ENCODE measurements at places on chromosomes 6 and 20.

DNA sequence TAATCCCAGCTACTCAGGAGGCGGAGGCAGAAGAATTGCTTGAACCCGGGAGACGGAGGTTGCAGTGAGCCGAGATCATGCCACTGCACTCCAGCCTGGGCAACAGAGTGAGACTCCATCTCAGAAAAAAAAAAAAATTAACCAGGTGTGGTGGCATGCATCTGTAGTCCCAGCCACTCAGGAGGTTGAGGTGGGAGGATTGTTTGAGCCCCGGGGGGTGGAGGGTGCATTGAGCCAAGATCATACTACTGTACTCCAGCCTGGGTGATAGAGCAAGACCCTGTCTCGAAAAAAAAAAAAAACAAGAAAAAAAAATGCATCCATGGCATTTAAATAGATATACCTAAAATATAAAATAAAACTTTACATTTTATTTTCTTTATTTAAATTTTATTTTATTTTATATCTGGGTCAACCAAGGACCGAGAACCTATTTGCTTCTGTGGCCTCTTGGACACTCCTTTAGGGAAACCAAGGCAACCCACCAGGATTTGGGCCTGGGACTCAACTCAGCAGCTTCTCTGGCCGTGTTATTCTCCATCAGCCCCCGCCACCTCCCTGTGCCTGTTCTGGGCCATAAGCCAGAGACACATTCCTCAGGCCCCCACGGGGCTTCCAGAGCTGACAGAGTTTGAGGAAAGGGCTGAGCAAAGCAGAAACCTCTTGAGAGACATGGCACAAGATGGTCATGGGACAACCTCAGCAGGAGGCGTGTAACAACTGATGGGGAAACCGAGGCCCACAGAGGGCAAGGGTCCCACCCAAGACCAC is 6.2 kb downstream of the SNTA1 start:
- no peak for DNase-seq

DNA sequence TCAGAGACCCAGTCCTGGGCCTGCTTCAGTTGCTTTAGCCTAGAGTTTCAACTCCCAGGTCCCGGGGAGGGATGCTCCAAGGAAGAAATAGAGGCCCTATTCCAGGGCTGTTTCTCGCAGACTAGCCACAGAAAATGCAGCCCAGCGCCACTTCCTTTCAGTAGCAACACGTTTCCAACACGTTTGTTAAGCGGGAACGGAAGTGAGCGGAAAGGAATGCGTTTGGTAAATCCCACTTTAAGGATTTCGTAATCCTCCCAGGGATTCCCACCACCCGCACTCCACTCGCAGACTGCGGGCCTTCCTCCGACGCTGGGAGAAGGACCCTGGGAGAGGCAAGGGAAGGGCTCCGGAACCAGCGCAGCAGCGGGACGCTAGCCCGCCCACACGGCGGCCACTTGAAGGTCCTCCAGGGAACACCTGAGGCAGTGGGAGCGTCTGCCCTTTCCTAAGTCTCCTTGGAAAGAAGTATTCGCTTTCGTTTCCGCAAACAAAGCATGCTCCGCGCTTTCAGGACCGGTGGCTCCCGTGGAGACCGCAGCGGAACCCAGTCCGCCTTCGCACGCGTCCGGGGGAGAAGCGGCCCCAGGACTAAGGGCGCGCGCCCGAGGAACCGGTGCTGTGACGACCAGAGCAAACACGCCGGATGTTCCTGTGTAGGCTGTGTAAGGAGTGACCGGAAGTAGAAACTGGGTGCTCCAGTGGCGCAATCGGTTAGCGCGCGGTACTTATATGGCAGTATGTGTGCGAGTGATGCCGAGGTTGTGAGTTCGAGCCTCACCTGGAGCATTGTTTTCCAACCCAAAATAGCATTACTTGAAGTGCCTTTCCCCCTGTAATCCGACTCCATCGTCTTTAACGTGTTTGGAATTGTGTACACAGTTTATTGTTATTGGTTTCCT is 227.6 kb upstream of the PRSS16 start:
- DNase-seq = peak; percentile 31

- no peak for DNase-seq
Observed at GRCh38 chr6:109738667-109739066, 47.6 kb downstream of the FIG4 start.

DNA sequence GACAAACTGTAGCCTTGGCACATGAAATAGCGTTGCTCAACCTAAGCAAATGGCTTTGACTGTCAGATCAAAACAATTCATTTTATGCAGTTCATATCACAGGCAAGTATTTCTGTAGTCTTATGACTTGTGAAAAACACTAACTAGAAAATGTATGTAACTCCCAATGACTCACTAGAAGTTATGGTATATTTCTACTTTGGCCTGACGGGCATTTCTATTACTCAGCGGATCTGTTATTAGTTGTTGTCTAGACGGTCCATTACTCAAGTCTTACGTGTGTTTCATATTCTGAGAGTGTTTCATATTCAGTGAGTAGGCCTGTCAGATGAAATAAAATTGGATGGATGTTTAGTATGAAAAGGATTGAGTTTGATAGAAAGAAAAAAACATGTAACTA is 880.9 kb downstream of the PRIM2 start:
- DNase-seq = no peak

DNA sequence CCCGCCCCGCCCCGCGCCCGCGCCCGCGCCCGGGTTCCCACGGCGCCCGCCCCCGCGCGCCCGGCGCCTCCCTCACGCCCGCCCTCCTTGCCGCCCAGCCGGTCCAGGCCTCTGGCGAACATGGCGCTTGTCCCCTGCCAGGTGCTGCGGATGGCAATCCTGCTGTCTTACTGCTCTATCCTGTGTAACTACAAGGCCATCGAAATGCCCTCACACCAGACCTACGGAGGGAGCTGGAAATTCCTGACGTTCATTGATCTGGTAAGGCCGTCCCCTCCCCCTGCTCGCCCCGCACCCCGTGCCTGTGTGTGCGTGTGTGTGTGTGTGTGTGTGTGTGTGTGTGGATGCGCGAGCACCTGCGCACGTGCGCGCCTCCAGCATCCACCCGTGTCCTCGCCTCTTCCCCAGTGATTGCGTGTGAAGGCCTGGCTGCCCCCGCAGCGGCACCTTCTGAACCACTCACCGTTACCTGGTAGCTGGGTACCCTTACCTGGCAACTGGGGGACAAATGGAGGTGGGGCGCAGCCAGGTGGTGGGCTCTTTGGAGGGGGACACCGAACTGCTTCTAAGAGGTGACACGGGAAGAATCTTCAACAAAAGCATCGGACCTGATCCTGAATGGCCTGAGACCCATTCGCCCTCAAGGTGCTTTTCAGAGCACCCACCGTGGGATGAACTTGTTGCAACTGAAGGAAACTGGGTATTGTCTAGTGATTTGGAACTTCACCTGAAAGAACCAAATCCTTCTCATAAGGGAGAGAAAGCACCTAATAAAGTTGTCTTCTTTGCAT is at the start of gene AIG1:
Gene AIG1 (plus strand): TSS at position 84 of the 791 bp plus-strand sequence. CDS start 37 bp downstream, at position 121.
- peak; percentile 66 for DNase-seq

DNA sequence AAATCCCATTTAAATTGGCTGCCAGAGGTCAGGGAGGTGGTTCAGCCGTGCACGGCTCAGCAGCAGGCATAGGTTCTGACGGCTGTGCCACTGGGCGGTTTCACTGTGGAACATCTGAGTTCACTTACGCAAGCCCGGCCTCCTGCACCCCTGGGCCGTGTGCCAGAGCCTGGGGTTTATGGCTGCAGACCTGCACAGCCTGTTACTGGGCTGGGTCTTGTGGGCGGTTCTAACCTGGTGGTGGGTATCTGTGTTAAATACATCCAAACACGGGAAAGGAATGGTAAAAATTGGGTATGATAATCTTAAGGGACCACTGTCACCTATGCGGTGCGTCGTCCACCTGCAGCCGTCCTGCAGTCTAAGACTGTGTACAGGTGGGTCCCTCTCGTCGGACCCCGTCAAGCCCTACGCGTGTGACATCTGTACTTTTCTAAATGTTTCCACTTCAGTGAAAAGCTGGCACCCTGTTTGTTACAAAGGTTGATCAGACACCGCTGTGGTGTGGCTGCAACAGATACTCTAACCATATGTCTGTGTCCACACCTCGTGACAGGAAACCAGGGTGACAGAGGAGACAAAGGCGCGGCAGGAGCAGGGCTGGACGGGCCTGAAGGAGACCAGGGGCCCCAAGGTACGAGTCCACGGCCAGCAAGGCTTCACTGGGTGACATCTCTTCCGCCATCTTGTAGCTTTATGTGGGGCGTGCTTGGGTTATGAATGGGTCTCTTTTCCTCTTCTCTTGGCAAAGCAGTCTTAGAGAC is 21.5 kb downstream of the COL9A3 start:
- DNase-seq = no peak

DNA sequence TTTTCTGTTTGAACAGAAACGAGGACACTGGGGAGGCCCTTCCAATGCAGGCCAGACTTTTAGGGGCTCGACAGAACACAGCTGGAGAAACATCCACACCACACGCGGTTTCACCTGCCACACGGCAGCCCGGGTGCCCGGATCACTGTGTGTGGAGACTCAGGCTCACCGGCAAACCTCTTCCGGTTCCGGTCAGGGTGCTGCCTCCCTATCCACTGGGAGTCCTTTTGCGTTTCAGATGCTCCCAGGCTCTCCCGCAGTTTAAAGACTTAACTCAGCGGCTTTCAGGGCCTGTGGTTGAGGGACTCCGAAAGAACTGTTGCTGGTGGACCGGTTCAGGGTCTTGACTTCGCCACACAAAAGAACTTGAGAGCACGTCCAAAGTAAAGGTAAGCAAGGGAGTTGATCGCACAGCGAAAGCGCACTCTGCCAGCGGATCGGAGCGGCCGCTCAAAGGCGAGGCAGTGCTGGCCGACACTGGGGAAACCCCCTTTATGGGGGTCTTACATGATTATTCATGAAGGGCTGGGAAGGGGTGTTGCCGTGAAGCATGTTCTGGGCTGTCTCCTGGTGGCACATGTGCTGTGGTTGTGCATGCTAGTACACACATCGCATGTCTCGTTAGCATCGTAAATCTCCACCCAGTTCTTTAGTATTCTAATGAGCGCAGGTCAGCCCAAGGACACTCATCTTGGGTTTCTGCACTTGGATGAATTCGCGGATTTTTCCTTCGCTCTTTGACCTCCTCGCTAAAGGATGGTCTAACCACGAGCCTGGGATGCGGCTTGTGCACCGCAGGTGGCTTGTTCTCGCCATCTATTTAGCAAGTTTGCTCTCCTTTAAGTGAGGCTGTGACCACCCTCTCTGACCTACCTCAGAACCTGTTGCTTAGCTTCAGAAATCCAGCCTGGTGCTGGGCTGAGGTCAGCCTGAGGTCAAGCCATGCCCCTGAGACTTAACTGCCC is 180.3 kb downstream of the CDH26 start:
- DNase-seq = no peak

GRCh38 chr20:10277616-10278015 is 59.0 kb downstream of the SNAP25 start:
- DNase-seq = no peak

GRCh38 chr20:48703511-48704219 is 124.1 kb downstream of the PREX1 start:
- DNase-seq = no peak

- DNase-seq = peak; percentile 57
Observed at GRCh38 chr6:157873735-157874344, 50.8 kb downstream of the SNX9 start.

Measured in CD8-positive, alpha-beta memory T cell (primary cell).